ENCODE measurements at places on chromosomes 7 and 10.

DNA sequence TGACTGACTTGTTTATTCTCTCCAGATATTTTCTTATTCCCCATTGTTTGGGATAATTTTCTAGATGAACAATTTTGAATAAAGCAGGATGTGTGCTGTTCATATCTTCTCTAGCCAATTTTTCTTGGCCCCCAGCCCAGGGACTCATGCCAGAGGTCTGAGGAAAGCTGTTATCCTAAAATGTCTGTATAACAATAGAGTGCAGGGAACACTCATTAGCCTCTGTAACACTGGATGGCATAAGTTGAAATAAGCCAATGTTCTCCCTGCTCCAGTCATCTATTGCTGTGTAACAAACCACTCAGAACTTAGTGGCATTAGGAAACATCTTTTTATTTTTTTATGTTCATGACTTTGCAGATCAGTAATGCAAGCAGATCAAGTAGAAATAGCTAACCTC lies 121.7 kb upstream of the TRIM24 start:
- DNase-seq, result no peak

DNA sequence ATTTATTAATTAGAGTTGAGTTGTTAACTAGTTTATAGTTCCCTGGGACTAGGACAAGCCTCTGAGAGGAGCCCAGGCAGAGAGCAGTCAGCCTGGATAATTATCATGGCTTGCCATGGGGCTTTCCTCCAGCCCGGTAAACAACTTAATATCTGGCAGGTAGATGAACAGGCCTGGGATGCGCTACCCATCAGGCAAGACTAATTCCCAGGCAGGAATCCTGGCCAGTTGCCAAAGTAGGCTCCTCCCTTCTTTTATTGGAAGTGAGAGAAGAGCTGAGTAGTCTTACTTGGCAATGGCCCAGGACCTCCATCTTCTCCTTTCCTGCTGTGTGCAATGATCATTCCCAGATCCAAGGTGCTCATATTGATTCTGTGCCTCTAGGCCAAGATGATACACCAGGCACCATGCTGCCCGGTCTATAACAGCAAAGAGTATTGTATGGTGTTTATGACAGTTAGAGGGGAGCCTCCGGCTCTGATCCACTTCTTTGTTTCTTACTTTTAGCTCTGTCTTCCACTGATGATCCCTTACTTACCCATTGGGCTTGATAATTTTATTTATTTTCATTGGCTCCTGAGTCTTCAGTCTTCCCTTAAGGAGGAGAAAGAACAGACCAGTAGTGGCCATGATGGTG lies 408.7 kb downstream of the REEP3 start:
- no peak for DNase-seq

GRCh38 chr7:158979635-158980351 lies 123.4 kb downstream of the DYNC2I1 start:
- no peak for DNase-seq

- DNase-seq, result no peak
These were observed 53.6 kb upstream of the DYNC1I1 start for GRCh38 chr7:95718577-95719410.

- no peak for DNase-seq
These were observed 9.4 kb upstream of the GTPBP10 start for GRCh38 chr7:90337106-90337505.

GRCh38 chr7:45225311-45225947 lies 67.8 kb downstream of the RAMP3 start:
- no peak for DNase-seq

- DNase-seq, result no peak
These were observed 24.8 kb upstream of the DLD start for GRCh38 chr7:107865956-107866775.

All from GM12891 (cell line).